ENCODE measurements at places on chromosomes 6 and 20.

GRCh38 chr6:44675449-44675848, 287.9 kb downstream of the CDC5L start:
- peak; percentile 46 for DNase-seq

DNA sequence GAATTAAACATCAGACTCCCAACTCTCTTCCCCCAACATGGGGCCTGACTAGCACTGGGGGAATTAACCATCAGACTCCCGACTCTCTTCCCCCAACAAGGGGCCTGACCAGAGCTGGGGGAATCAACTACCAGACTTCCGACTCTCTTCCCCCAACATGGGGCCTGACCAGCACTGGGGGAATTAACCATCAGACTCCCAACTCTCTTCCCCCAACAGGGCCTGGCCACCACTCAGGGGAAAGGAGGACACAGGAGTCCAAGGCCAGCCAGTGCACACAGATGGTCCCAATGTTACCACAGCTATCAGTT, 13.1 kb downstream of the CST7 start:
- DNase-seq = no peak

DNA sequence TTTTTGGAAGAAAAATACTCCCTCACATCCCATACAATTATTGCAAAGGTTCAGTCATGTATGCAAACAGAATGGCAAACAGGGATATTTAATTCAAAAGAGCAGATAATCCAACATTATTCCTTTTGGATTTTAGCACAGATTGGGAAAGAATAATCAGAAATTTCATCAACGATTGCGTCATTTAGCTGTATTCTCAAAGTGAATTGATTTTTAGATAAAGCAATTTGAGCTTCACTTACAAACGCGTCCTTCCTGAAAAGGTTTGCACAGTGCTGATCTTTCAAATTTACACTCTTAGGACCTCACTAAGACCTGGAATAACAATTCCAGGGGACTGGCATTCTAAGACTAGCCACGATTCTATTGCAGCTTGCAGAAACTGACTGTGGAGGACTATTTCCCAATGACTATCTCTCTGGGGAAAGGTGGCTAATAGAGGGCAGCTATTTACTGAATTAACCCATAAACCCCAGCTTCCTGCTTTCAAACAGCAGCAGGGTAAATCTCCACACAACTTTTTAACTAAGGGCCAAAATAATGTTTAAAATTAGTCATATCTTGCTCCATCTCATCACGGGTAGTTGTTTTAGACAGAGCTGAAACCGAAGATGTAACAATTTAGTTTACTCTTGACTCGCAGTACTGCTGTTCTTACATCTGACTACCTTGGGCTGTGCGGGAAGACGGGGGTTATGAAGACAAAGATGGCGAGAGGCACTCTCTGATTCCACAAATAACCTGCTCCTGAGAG, 131.2 kb upstream of the FAM184A start:
- no peak for DNase-seq

GRCh38 chr20:11585752-11586352, 331.8 kb upstream of the BTBD3 start:
- peak; percentile 28 for DNase-seq

- DNase-seq = peak; percentile 58
Measured at GRCh38 chr20:54549658-54550326, 74.4 kb downstream of the DOK5 start.

DNA sequence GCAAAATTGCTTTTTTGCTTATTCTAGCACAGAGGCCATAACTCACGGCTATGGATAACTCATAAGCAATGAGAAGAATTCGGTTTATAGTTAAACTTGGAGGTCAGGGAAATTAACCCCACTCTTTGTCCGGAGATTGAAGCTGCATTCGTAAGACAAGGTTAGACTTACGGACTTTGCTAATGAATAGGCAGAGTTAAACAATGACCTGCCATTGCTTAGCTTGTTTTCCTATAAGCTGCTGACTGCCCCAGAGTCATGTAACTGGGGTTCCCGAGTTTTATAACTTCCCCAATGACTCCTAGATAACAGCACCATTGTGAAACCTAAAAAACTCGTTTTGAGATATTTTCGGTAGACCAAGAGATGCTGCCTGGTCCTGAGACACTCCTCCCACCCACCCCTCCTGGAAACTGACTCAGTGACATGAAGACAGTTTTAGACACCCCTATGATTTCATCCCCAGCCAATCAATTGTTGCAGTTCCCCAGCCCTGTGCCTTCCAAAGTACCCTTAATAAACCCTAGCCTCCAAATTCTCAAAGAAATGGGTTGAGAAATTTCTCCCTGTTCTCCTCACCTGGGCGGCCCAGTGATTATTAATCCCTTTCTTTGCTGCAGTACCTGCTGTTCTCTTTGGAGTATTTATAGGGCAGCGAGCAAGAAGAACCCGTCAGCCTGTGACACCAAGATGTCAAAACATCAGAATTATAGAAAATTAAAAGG, 33.1 kb upstream of the MCUR1 start:
- no peak for DNase-seq

DNA sequence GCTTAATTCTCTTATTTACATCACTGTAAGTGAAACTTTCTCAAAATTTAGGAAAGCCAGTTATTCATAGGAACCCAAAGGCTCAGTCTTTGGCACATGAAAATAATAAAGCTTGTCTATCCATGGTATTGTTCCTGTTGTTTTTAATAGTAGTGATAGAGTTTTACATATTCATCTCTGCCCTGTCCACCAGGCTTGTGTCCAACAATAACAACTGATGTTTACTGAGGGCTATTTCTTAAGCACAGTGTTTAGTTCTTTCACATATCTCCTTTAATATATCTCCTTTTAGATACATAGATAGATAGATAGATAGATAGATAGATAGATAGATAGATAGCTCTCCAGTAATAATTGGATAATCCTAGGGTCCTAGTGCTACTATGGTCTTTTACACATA, 34.2 kb downstream of the FOXQ1 start:
- no peak for DNase-seq

DNA sequence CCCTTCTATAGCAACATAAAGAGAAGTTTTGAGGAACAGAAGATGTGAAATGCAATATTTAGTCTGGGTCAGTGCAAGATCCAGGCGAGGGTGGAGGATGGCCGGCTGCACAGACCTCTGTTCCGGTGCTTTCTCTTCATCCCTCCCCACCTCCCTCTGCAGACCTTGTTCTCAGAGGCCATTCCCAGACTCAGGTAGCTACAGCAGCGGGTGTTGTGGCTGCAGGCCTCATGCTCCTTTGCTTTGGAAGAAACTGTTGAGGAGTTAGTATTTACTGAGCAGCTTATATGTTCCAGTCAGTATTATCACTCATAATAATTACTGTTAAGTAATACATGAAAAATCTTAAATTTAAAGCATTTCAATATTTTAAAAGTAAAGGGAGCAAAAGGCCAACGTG, 1.7 kb downstream of the BTN3A3 start:
- peak; percentile 15 for DNase-seq
